Erythroblast (primary cell): ENCODE measurements at places on chromosomes 7 and 10.

- DNase-seq: no peak
Measured at GRCh38 chr10:102652170-102652916, 8.1 kb downstream of the TRIM8 start.

- no peak for DNase-seq
Measured at GRCh38 chr10:114899982-114900381, 38.0 kb upstream of the TRUB1 start.

DNA sequence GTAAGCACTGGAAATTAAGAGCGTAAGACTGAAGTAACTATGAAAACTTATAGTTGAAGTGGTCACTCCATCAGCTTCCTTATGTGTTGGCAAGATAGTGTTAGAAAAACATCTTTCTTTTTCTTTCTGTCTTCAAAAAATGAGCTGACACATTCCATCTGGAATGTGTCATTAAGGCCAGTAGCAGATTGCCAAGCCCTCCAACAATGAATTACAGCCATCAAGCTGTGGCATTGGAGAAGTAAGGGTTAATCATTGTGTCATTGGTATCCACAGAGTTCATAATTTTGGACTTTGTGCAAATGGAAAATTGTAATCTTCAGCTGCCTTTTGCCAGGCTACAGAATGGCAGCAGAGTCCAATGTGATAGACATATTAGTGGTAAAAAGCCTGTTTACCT, 926.3 kb downstream of the NRG3 start:
- DNase-seq: no peak

DNA sequence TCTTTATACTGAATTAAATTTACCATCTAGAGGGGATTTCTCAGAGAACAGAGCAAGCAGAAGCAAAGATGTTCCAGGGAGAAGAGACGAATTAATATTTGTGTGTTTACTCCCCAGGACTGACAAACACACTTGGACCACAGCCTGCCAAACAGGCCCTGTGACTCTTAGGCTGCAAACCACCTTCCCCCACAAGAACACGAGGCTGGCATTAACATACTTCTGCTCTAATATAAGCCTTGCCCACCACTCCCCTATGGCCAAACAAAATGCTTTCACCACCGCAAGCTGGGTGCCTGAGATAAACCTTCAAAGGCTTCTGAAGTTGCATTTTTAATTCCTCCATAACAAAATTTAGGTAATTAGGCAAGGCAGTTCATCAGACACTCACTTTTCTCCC, 88.4 kb downstream of the FGFR2 start:
- DNase-seq: no peak

GRCh38 chr10:61642676-61643075, 20.1 kb upstream of the CABCOCO1 start:
- no peak for DNase-seq

GRCh38 chr7:51034521-51035264, 252.0 kb upstream of the GRB10 start:
- no peak for DNase-seq

GRCh38 chr7:141477865-141478264, 73.3 kb upstream of the AGK start:
- DNase-seq: no peak

DNA sequence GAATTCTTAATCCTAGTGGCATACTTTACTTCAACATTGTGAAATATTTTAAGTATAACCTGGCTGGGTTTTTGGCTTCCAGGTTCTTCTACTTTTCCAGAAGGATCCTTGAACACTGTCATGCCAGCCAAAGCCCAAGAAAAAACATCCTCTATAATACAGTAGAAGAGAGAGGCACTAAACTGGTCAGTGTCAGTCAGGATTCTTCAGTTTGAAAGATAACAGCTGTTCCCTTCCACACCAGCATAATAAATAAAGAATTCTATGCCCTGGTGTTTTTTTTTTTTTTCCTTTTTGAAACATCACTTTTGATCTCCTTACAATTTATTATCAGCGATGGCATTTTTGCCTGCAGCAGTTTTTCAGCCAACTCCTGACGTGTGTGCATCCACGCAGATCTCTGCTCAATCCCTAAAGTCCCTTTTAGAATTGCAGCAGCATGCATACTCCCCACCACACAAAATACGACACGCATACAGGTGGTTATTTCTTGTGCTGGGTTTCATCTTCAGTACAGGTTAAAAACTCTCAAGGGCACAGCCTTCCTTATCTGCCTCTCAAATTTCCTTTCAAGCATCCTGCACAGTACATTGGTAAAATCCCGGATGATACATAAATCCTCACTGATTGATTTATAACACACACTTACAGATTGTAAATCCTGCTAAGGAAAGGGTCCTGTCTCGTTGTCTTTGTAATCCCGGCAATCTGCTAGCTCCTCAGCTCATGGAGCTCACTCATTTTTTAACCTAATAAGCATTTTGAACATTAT, 100.2 kb downstream of the TPK1 start:
- DNase-seq: no peak

DNA sequence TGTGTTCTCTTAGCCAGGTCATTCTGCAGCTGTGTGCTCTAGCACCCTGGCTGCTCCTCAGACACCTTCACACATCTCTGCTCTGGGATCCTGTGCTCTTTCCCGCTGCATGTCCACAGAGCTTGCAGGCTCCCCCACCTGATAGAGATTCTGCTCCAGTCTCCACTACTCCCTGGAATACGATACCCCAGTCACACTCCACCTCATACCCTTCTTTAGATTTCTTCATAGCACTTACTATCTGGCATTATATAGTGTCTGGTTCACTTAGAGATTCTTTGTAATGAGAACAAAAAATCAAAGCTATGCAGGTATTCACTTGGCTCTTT, 88.0 kb downstream of the CELF2 start:
- no peak for DNase-seq

DNA sequence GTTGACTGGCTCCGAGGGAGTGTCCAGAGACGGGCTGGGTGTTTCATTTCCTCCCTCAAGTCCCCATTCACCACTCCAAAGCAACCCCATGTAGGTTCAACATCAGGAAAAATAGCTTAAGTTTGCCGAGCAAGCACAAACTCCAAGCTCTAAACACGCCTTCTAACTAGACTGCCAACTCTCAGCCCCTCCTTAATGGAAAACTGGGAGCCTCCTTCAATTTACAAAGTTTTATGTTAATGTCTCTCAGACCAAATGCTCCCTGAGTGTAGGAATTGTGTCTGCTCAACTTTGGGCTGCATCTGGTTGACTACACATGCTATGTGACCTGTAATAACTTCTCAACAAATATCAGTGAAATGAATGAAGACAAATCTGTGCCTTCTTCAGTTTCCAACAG, 87.5 kb downstream of the FAM204A start:
- no peak for DNase-seq

- DNase-seq: no peak
Measured at GRCh38 chr10:987620-987869, 689 bp upstream of the GTPBP4 start.

DNA sequence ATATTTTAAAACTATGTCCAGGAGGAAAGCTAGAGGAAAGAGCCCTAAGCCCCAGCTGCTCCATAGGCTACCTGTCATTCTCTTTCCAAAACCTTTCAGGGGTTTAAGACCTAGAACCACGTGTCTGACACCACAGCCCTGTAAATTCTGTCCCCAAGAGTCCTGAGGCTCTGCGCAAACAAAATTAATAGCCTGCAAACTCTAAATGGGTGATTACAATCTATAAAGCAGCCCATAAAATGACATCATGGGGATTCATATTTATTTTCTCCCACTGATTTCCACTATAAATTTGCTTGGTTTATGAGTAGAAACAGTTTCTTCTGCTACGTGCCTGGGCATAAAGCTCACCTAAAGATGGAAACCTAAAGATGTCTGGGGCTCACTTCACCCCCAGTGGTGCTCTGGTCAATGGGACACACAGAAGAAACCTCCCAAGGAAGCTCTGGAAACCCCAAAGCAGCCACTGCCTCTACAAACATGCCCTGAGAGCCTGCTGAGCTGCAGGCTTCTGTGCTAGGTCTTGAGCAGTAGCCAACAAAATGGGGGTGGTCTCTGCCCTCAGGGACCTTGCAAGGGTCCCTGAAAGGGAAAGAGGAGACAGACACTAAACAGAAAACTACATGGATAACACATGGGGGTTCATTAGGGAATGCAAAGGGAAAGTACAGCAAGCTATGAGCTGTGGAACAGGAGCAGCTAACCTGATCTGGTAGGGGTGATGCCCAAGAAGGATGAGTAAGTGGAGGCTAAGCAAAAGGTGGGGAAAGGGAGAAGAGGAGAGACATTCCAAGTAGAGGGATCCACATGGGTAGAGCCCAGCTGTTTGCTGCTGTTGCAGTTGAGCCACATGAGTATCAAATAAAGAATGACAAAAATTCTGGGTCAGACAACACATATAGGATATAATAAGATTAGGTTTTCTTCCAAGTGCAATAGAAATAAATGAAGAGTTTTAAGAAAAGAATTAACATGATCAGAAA, 331.7 kb downstream of the KCNMA1 start:
- no peak for DNase-seq

DNA sequence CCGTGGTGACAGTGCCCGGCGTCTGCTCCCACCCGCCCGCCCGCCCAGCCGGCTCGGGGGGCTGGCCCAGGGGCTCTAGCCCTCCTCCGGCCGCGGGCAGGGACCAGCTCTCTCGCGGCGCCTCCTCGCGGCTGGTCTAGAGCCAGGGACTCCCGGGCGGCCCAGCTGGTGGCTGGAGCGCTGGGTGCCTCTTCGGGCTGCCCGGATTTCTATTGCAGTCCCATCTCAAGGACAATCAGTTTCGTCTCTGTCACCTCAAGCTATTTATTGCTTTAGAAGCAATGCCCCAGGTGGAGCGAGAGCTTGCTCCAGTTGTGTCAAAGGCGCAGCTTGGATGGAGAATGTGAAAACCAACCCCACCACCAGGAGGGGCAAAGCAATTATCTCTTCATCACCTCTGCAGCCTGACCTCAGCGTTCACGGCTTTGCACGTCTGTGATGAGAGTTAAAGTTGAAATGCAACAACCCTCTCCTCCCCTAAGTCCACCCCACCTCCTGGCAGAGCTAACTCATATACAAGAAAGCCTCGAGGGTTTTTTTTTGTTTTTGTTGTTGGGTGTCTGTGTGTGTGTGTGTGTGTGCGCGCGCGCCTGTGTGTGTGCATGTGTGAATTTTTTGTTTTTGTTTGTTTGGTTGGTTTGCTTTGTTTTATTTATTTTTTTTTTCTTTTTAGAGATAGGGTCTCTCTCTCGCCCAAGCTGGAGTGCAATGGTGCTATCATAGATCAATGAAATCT, at the start of gene ITGA8:
Gene ITGA8, minus strand, starts transcription at position 24 of the 736 bp plus-strand sequence. CDS start 151 bp downstream, outside the sequence.
- peak; percentile 48 for DNase-seq

DNA sequence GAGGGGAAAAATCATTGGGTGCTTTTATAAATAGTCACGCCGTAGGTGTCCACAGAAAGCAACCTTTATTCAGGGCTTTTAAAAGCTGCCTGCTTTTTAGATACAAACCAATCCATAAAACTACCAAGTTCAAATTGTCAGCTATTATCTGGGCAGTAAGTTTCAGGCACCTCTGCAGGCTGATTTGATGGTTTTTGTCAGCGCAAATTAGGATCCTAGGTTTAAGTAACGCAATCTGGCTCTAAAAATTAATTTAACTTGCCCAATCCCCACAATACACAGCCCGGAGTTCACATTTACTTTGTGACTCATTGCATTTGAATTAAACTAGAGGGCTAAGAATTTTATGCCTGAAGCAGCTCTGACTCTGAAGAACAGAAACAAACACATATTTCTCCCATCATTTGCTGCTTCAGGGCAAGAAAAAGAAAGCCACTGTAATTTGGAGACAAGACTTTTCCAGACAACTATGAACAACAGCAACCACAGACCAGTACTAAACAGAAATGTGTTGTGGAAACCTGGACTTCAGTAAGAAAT, 43.3 kb downstream of the NRP1 start:
- DNase-seq: no peak

DNA sequence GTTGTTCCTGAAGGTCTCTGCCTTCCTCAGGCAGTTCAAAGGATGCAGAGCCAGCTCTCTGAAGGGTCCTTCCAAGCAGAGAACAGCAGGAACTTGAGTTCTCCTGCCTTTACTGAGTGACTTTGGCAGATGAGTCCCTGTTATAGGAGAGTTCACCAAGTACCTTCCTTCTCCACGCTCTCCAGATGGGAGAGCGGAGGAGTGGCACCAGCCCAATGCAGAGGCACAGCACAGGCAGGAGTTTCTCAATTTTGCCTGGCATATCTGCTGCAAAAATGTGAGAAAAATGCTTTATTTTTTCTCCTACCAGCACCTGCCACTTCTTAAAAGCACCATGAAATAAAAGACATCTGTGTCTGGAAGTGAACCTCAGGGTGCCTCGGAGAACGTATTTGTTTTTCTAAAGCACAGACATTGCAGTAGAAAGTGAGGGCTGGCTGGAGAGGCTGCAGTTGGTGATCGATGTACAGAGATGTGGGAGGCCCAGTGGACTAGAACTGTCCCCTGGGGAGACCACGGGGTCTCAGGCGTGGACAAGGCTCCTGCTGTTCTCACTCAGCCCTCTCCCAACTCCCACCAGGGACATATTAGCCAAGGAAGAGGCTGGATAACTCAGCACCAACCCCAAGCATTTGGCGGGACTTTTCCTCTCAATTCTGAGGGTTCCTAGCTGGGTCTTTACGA, 174.5 kb downstream of the WDR37 start:
- DNase-seq: no peak

- no peak for DNase-seq
Measured at GRCh38 chr7:51217804-51218203, 98.8 kb downstream of the COBL start.

DNA sequence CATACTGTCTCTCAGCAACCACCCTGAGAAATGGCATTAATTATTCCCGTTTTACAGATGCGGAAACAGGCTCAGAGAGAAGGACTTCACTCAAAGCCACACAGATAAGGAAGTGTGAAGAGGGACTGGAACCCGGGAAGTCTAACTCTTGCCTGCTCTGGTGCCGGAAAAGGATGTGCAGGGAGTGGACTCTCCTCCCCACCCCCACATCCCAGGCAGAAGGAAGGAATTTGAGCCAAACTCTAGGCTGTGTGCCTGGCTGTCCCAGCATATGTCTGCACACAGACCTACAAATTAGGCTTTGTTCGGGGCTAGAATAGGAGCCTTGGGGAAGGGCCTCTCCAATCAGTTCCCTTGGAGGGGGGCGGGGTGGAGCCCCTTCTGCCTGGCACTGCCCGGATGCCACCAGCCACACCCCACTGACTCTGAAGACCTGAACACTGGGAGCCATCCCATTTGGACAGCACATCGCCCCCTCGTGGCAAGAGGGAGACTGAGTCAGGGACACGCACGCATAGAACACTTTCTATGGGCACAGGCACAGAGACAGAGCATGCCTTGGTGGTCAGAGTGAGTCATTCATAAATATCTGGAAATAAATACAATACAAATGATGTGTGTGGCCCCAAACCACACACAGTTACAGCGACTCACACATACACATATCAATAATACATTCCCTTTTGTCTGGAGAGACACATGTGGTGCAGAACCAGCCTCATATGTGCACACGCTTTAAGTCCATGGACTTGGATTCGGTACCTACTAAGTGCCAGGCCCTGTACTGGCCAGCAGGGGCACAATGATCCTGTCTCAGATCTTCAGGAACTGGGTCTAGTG, 13.1 kb downstream of the LZTS2 start:
- peak; percentile 83 for DNase-seq
